Ascending aorta (tissue), 2 donors: ENCODE measurements at places on chromosomes 3 and 15.
A peak's percentile ranks its signal among the peaks of the same experiment; 100 is the strongest.

GRCh38 chr15:80950291-80951078 lies 39.1 kb downstream of the MESD start:
- DNase-seq, result no peak
- no peaks in the 10 kb centered on the region for H3K4me1 ChIP-seq
- no peak overlapping the region for H3K27ac ChIP-seq
- no peaks in the 10 kb centered on the region for H3K27me3 ChIP-seq
- H3K36me3 ChIP-seq, result peaks cover 75% of the 10 kb centered on the region
- no peak overlapping the region for H3K4me3 ChIP-seq

DNA sequence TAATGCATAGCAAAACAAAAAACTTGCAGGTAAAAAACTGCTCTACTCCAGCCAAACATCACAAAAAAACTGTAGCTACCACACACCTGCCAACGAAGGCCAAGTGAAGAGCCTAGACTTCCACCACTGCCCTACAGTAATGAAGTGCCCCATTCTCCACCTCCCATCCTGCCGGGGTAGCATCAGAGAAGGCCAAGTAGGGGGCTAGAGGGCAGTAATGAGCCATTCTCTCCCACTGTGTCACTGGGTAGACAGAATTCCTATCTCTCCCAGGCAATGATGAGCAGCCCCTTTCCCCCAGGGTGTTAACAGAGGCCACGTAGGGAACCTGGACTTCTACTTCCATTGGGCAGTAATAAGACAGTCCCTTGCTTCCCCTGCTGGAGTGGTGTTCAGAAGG lies 9.5 kb downstream of the SEC22C start:
- no peak overlapping the region for H3K4me3 ChIP-seq
- no peak for DNase-seq
- H3K4me1 ChIP-seq, result no peaks in the 10 kb centered on the region
- H3K27ac ChIP-seq, result no peak overlapping the region
- no peaks in the 10 kb centered on the region for H3K27me3 ChIP-seq

GRCh38 chr3:13223574-13224237 lies 150.5 kb upstream of the IQSEC1 start:
- DNase-seq, result no peak
- H3K4me3 ChIP-seq, result no peak overlapping the region
- H3K27me3 ChIP-seq, result no peaks in the 10 kb centered on the region

GRCh38 chr3:38479431-38480092 lies 16.6 kb upstream of the EXOG start:
- no peaks in the 10 kb centered on the region for H3K27me3 ChIP-seq
- no peak overlapping the region for H3K4me3 ChIP-seq
- no peaks in the 10 kb centered on the region for H3K4me1 ChIP-seq
- peaks cover 43% of the 10 kb centered on the region for H3K36me3 ChIP-seq

GRCh38 chr3:59812237-59813147 lies 762.7 kb upstream of the CFAP20DC start:
- no peak overlapping the region for H3K27ac ChIP-seq
- H3K36me3 ChIP-seq, result no peaks in the 10 kb centered on the region
- DNase-seq, result no peak
- H3K4me1 ChIP-seq, result no peaks in the 10 kb centered on the region

GRCh38 chr3:184417619-184418327 lies 37.9 kb downstream of the CHRD start:
- no peak overlapping the region for H3K4me3 ChIP-seq
- no peaks in the 10 kb centered on the region for H3K27me3 ChIP-seq
- no peak overlapping the region for H3K27ac ChIP-seq
- no peaks in the 10 kb centered on the region for H3K4me1 ChIP-seq
- peak; percentile 72 for DNase-seq
- H3K36me3 ChIP-seq, result no peaks in the 10 kb centered on the region

DNA sequence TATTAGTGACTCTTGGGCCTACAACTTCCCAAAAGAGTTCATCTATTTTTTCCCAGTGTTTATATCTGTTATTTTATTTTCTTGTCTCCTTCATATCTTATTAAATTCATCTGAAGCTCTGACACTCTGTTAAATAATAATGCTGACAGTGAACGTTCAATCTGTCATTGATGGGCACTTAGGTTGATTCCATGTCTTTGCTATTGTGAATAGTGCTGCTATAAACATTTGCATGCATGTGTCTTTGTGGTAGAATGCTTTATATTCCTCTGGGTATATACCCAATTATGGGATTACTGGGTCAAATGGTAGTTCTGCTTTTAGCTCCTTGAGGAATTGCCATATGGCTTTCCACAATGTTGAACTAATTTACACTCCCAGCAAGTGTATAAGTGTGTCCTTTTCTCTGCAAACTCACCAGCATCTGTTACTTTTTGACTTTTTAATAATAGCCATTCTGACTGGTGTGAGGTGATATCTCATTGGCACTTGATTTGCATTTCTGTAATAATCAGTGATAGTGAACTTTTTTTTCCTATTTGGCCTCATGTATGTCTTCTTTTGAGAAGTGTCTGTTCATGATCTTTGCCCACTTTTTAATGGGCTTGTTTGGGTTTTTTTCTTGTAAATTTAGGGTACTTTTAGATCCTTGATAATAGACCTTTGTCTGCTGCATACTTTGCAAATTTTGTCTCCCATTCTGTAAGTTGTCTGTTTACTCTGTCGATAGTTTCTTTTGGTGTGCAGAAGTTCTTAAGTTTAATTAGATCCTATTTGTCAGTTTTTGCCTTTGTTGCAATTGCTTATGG lies 122.5 kb downstream of the LEKR1 start:
- no peak for DNase-seq
- no peaks in the 10 kb centered on the region for H3K36me3 ChIP-seq

GRCh38 chr3:16073203-16073602 lies 101.3 kb upstream of the GALNT15 start:
- H3K27ac ChIP-seq, result no peak overlapping the region
- no peak for DNase-seq
- H3K4me3 ChIP-seq, result no peak overlapping the region
- H3K36me3 ChIP-seq, result no peaks in the 10 kb centered on the region
- H3K4me1 ChIP-seq, result no peaks in the 10 kb centered on the region

DNA sequence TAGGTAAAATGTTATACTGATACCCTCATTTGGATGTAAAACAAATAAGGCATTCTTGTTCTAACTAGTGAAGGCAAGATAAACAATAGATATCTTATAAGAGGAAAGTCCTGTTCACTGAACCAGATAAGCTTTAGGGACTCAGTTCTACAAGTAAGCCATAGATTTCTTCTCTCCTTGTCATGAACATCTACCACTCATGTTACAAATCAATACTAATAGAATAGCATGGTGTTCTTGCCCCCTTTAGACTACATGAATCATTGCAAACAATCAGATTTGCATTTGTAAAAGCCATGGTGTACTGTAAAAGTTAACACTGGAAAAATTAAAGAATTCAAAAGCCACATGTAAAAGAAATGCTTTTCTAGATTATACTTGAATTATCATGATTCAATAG lies 500.1 kb downstream of the NLGN1 start:
- H3K27ac ChIP-seq, result no peak overlapping the region
- no peaks in the 10 kb centered on the region for H3K36me3 ChIP-seq
- no peak overlapping the region for H3K4me3 ChIP-seq
- DNase-seq, result no peak

DNA sequence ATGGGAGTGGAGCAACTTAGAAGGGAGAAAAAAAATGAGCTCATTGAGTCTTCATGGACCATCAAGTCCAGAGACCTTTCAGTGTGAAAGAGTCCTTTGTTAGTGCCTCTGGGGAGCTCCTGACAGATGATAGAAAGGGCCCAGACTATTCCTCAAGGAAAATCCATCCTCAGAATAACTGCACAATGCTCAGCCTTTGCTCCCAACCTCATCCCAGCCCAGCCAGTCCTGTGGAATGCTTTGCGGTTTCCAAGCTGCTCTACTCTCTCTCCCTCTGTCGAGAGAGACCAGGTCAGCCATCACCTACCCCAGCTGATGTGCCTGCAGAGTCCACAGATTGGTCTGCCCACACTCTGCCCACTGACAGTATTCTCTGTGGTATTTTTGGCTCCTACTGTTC lies 406.2 kb downstream of the MFSD1 start:
- no peak overlapping the region for H3K27ac ChIP-seq
- H3K4me3 ChIP-seq, result no peak overlapping the region
- no peaks in the 10 kb centered on the region for H3K4me1 ChIP-seq
- no peak for DNase-seq
- no peaks in the 10 kb centered on the region for H3K27me3 ChIP-seq

GRCh38 chr15:62591842-62592838 lies 427.1 kb upstream of the C2CD4B start:
- no peak for DNase-seq
- H3K4me1 ChIP-seq, result peaks cover 43% of the 10 kb centered on the region
- no peaks in the 10 kb centered on the region for H3K27me3 ChIP-seq
- H3K36me3 ChIP-seq, result no peaks in the 10 kb centered on the region
- H3K4me3 ChIP-seq, result no peak overlapping the region

DNA sequence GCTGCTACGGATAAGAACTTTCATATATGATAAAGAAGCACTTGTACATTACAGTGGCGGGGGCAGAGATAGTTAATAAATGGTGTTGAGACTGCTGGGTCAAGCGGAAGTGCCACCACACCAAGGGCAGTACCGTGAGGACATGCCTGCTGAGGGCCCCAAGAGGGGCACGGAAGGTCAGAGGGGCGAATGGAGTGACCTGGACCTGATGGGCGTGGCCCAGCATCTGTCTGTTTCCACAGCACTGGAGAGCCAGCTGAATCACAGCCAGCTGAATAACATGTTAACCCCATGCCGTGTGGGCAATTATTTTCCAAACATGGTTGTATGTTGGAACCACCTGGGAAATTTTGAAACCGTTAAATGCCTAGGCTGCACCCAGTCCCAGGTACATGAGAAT lies 37.2 kb downstream of the ANKDD1A start:
- no peaks in the 10 kb centered on the region for H3K27me3 ChIP-seq
- no peaks in the 10 kb centered on the region for H3K4me1 ChIP-seq
- H3K27ac ChIP-seq, result no peak overlapping the region
- no peak for DNase-seq
- H3K36me3 ChIP-seq, result peaks cover 23% of the 10 kb centered on the region

- H3K4me1 ChIP-seq, result no peaks in the 10 kb centered on the region
- DNase-seq, result no peak
- H3K27me3 ChIP-seq, result no peaks in the 10 kb centered on the region
- no peak overlapping the region for H3K4me3 ChIP-seq
Measured at GRCh38 chr3:94709249-94709902, 646.5 kb downstream of the NSUN3 start.

DNA sequence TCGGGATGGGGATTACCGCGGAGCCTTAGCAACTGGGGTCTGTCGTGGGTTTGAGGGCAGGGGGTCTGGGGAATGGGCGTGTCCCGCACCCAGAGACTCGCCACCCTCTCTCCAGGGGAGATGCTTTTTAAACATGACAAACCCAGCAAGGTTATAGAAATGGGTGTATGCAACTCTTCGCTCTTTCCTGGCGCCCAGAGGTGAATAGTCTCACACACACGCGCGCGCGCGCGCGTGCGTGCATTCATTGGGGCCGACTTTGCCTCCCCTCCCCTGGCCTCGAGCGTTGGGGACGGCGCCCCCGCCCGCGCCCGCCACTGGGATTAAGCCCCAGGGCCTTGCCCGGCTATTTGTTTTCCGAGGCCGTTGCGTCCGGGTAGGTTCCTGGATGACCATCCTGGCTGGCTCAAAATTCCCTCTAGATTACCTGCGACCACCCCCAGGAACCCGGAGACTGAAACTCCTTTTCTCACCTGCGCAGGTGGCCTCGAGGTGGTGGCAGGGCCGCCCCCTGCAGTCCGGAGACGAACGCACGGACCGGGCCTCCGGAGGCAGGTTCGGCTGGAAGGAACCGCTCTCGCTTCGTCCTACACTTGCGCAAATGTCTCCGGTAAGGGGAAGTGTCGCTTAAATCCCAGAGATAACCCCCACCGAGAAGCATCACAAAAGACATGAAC lies 777 bp downstream of the GPR160 start:
- peak overlapping the region; percentile 74 for H3K4me3 ChIP-seq
- no peak for DNase-seq
- H3K27me3 ChIP-seq, result peaks cover 6% of the 10 kb centered on the region

GRCh38 chr3:169955406-169955805 lies 11.2 kb upstream of the SEC62 start:
- H3K4me1 ChIP-seq, result no peaks in the 10 kb centered on the region
- no peaks in the 10 kb centered on the region for H3K27me3 ChIP-seq
- no peaks in the 10 kb centered on the region for H3K36me3 ChIP-seq
- H3K4me3 ChIP-seq, result no peak overlapping the region
- H3K27ac ChIP-seq, result no peak overlapping the region

DNA sequence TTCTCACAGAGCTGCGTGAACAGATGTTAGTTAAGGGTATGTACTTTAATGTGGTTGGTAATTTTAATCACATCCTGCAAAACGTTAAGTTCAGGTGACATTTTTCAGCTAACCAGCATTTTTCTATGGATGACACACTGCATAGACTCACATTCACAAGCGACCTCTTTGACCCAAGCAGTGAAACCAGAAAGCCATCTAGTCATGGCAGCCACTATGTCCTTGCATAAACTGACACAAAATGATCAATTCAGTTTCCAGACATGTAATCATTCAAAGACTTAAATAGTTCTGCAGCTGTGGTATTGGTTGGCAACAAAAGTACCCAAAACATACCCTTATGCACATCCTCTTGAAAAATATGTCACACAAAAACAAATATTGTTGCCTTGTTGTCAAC lies 7.4 kb upstream of the CAPN7 start:
- H3K27me3 ChIP-seq, result no peaks in the 10 kb centered on the region
- no peaks in the 10 kb centered on the region for H3K36me3 ChIP-seq
- DNase-seq, result no peak
- H3K4me1 ChIP-seq, result no peaks in the 10 kb centered on the region
- no peak overlapping the region for H3K27ac ChIP-seq

- H3K4me3 ChIP-seq, result no peak overlapping the region
- no peaks in the 10 kb centered on the region for H3K4me1 ChIP-seq
- H3K27me3 ChIP-seq, result no peaks in the 10 kb centered on the region
- DNase-seq, result no peak
- H3K36me3 ChIP-seq, result no peaks in the 10 kb centered on the region
Measured at GRCh38 chr3:2929574-2929973, 180.6 kb downstream of the IL5RA start.

DNA sequence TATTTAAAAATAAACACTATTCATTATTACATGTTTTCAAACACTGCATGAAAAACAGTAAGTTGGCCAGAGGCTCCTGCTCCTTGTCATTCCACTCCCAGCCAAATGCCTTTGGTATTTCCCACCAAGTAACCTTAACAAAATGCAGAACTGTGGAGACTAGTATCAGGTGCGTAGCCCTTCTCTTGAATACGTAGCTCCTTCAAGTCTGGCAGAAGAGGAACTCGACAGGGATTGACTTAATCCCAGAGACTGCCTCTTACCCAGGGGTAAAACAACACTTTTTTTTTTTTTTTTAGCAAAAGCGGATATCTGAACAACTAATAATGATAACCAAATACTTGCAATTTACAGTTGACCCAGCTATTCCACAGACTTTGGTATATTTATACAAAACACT lies 738 bp downstream of the COMMD2 start:
- peaks cover 38% of the 10 kb centered on the region for H3K36me3 ChIP-seq
- H3K27me3 ChIP-seq, result no peaks in the 10 kb centered on the region
- peak overlapping the region; percentile 73 for H3K27ac ChIP-seq
- no peak for DNase-seq

DNA sequence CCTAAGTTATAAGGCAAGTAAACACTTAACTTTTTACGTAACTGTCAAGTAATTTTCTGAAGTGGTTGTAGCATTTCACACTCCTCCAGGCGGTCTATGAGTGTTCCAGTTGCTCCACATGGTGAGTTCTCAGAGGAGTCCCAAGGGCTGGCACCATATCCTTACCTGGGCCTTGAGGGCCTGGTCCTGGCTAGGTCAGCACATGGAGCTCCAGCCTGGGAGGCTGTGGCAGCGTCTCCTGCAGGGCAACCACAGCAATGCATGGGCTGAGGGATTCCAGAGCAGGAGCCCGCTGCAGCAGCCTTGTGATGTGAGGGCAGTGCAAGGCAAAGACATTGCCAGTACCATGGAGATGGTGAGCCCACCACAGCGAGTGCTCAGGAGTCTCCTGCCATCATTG lies 32.2 kb upstream of the LYZL4 start:
- no peaks in the 10 kb centered on the region for H3K4me1 ChIP-seq
- DNase-seq, result no peak
- H3K27me3 ChIP-seq, result no peaks in the 10 kb centered on the region
- no peak overlapping the region for H3K4me3 ChIP-seq
- no peak overlapping the region for H3K27ac ChIP-seq
